ENCODE measurements at places on chromosomes 7 and 10.

DNA sequence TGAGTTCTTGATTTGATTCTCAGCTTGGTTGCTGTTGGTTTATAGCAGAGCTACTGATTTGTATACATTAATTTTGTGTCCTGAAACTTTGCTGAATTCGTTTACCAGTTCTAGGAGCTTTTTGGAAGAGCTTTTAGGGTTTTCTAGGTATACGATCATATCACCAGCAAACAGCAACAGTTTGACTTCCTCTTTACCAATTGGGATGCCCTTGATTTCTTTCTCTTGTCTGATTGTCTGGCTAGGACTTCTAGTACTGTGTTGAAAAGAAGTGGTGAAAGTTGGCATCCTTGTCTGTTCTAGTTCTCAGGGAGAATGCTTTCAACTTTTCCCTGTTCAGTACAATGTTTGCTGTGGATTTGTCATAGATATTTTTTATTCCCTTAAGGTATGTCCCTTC lies 86.2 kb downstream of the PLXDC2 start:
- DNase-seq: no peak

- DNase-seq: no peak
Observed at GRCh38 chr10:75922435-75922834, 491.0 kb downstream of the LRMDA start.

GRCh38 chr7:131031099-131031868 lies 296.4 kb upstream of the MKLN1 start:
- peak; percentile 53 for DNase-seq

GRCh38 chr7:16930946-16931345 lies 49.2 kb upstream of the AGR3 start:
- DNase-seq: no peak

GRCh38 chr10:20100171-20100570 lies 283.9 kb downstream of the PLXDC2 start:
- DNase-seq: no peak

DNA sequence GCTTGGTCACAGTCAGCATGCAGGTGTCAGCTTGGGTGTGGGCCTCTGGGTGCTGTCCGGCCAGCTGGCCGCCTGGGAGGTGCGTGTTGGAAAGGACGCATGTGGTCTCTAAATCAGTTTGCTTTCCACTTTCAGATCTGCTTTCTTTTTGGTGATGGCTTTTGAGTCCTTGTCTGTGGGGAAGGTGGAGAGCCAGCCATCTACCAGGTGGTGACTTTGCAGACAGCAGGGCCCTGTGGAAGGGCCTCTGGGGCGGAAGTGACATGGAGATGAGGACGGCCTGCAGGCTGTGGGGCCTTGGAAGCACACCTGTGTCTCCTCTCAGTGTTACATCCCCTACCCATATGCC lies 59.4 kb downstream of the WDR37 start:
- DNase-seq: no peak
